ENCODE measurements at places on chromosomes 5 and 9. TPM values are rescaled to one million over a fixed set of nuclear protein-coding genes. Genes with fewer than 3 reads are reported as not detected.
A peak's percentile ranks its signal among the peaks of the same experiment; 100 is the strongest.

PLAC8L1 gene
- 0.56 TPM for total RNA-seq

ZNF367 gene
- total RNA-seq: 6.5 TPM

PCDHA4 gene
- total RNA-seq: not detected

EPB41L4B gene
- not detected for total RNA-seq

MTMR12 gene
- 15.9 TPM for total RNA-seq

GPR151 gene
- not detected for total RNA-seq

FEM1C gene
- 43.3 TPM for total RNA-seq

UGT3A1 gene
- total RNA-seq: not detected

GRCh38 chr5:120655828-120656435 lies 191.8 kb downstream of the PRR16 start:
- no peak overlapping the region for H3K27ac ChIP-seq
- no peak overlapping the region for H3K4me3 ChIP-seq
- no peaks in the 10 kb centered on the region for H3K4me1 ChIP-seq

GRCh38 chr5:134133188-134133994 lies 18.9 kb downstream of the TCF7 start:
- H3K4me1 ChIP-seq: peaks cover 100% of the 10 kb centered on the region
- no peaks in the 10 kb centered on the region for H3K27me3 ChIP-seq
- peak overlapping the region; percentile 83 for H3K27ac ChIP-seq

DNA sequence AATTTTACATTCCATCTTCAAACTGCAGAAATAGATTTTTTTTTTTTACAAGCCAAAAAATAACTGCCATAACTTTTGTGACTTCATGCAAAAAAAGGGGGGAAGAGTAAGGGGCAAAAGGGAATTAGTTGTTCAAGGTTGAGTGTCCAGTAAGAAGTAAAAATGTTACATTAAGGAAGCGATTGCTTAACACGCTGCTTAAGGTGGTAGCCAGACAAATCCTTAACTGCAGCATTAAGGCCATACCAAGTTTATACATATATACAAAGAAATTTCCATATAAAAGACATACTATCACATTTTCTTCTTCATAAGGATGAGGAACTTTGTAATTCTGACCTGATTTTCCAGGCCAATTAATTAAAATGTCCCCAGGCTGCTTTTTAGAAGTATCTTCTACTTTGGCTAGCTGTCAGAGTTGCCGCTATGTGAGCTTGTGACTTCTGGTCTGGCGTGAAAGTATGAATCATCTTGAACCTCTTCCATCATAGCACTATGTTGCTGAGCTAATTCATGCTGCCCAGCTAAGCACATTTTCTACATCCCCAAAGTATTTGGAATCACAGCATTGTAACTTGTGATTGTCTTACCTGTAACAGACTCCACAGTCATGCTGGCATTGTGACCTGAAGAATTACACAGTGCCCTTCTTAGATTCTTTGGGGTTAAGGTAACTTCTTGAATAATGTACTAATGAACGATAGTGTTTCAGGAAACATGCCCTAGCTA lies 40.0 kb downstream of the G3BP1 start:
- DNase-seq: no peak
- no peaks in the 10 kb centered on the region for H3K27me3 ChIP-seq
- no peak overlapping the region for H3K27ac ChIP-seq
- no peaks in the 10 kb centered on the region for H3K4me1 ChIP-seq
- H3K36me3 ChIP-seq: peaks cover 56% of the 10 kb centered on the region
- no peak overlapping the region for H3K4me3 ChIP-seq

GRCh38 chr9:21624675-21625644 lies 142.8 kb upstream of the IFNE start:
- no peak overlapping the region for H3K4me3 ChIP-seq
- no peaks in the 10 kb centered on the region for H3K4me1 ChIP-seq
- H3K27ac ChIP-seq: no peak overlapping the region

- no peak overlapping the region for H3K4me3 ChIP-seq
- no peak overlapping the region for H3K27ac ChIP-seq
- no peaks in the 10 kb centered on the region for H3K27me3 ChIP-seq
- no peaks in the 10 kb centered on the region for H3K36me3 ChIP-seq
- H3K4me1 ChIP-seq: no peaks in the 10 kb centered on the region
- no peak for DNase-seq
Observed at GRCh38 chr5:158847772-158848171, 251.9 kb downstream of the EBF1 start.

GRCh38 chr5:124236361-124237205 lies 509.9 kb downstream of the ZNF608 start:
- DNase-seq: no peak
- no peak overlapping the region for H3K27ac ChIP-seq
- no peaks in the 10 kb centered on the region for H3K4me1 ChIP-seq
- H3K36me3 ChIP-seq: no peaks in the 10 kb centered on the region

DNA sequence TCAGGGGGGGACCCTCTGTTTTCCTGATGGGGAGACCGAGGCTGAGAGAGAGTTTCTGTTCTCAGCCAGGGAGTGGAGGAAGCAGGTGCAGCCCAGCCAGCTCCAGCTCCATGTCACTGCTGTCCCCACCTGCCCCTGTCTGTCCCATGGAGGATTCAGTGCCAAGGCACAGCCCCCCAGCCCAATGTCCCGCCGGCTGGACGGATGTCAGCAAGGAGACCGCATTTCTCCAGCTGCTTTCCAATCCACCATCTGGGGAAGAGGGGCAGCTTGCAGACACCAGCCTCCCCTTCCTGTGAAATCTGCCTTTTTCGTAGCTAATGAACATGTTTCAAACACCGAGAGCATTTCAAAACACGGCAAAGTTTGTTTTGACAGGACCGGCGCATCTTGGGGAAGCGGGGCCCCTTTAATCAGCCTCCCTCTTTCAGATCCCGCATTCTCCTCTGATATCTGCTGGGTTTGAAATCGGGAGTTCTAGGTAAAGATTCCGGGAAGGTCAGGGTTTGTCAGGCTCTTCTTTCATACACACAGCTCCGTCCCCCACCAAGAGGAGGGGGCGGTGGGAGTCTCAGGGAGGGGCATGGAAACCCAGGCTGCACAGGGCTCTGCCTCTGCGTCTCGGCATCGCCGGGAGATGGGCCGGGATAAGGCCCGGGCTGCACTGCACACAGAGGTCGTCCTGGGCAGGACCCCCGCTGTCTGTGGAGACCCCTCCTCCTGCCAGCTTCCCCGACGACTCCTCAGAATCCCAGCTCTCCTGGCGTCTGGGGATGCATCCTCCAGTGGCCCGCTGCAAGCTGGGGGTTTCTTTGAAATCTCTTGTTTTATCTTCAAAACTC lies 74.8 kb downstream of the NEK6 start:
- H3K36me3 ChIP-seq: peaks cover 6% of the 10 kb centered on the region
- H3K27me3 ChIP-seq: no peaks in the 10 kb centered on the region
- H3K27ac ChIP-seq: no peak overlapping the region
- DNase-seq: no peak
- no peaks in the 10 kb centered on the region for H3K4me1 ChIP-seq
- no peak overlapping the region for H3K4me3 ChIP-seq

DNA sequence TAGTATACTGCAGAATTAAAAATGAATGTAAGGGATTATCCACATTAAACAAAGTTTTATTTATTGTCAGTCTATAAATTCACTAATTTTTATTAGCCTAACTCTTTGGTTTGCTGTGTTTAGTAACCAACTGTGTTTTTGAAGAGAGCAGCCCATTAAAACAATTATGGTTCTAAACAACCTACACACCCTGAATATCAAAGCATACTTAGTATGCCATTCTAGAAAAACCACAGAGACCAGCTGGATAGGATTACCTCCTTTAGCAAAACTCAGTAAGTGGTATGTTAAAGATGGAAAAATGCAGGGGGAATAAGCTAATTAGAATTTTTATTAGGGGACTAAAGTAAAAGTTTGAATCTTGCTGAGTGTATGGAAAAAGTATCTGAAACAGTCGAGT lies 1981.7 kb upstream of the NUDT12 start:
- no peak overlapping the region for H3K4me3 ChIP-seq
- no peaks in the 10 kb centered on the region for H3K4me1 ChIP-seq
- H3K36me3 ChIP-seq: no peaks in the 10 kb centered on the region
- DNase-seq: no peak
- no peaks in the 10 kb centered on the region for H3K27me3 ChIP-seq

- H3K4me1 ChIP-seq: no peaks in the 10 kb centered on the region
- no peak overlapping the region for H3K27ac ChIP-seq
- no peak overlapping the region for H3K4me3 ChIP-seq
- no peaks in the 10 kb centered on the region for H3K36me3 ChIP-seq
Observed at GRCh38 chr5:25295067-25295466, 650.3 kb upstream of the CDH10 start.
